ENCODE measurements at places on chromosomes 4 and X.
A peak's percentile ranks its signal among the peaks of the same experiment; 100 is the strongest.

DNA sequence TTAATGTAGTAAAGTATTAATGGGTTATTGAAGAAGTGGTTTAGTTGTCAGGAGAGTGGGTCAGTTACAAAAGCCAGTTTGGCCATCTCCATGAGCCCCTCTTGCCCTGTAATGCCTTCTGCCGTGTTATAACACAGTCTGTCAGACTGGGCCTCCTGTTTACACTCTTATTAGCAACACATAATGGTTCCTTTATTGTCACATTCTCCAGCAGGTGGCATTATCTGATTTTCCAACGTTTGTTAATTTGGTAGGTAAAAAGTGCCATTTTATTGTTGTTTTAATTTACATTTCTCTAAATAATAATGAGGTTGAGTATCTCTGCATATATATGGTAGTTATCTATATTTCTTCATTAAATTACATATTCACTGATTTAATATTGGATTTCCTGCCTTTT lies 560.8 kb downstream of the FGF13 start:
- DNase-seq, result no peak

DNA sequence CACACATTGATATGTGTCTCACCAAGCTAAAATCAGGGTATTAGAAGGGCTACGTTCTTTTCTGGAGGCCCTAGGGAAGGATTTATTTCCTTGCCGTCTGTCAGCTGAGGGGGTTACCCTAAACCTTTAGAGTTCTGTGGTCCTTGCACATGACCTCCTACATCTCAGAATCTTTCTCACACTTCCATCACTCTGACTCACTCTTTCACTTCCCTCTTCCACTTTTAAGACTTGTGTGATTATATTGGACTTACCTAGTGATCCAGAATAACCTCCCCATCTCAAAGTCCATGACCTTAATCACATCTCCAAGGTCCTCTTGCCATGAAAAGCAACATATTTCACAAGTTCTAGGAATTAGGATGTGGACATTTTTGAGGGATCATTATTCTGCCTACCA lies 53.6 kb upstream of the FUNDC1 start:
- DNase-seq, result no peak

- no peak for DNase-seq
These were observed 7.4 kb upstream of the HDAC6 start for GRCh38 chrX:48794340-48794910.

DNA sequence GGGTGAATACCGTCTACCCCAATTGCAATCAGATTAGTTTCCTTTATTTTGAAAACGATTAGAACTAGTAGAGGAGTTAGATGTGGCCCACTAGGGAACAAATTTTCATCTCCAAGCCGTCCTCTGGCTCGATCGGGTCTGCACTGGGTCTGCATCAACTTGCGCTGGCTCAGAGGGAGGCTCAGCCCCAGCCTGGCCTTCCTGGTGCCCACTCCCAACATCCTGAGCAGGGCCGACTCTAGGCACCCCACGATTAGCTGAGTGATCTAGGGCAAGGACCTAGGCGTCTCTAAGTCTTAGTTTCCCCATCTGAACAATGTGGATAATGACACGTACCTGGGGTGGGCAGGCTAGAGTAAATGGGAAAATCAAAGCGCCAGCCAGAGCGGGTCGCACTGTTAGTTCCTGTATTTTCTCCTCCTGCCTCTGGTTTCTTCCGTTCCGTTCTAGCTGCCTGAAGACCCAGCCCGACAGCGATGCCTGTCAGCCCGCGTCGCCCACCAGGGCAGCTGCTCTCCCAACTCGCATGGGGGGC lies 7.7 kb upstream of the HAND2 start:
- DNase-seq, result no peak

DNA sequence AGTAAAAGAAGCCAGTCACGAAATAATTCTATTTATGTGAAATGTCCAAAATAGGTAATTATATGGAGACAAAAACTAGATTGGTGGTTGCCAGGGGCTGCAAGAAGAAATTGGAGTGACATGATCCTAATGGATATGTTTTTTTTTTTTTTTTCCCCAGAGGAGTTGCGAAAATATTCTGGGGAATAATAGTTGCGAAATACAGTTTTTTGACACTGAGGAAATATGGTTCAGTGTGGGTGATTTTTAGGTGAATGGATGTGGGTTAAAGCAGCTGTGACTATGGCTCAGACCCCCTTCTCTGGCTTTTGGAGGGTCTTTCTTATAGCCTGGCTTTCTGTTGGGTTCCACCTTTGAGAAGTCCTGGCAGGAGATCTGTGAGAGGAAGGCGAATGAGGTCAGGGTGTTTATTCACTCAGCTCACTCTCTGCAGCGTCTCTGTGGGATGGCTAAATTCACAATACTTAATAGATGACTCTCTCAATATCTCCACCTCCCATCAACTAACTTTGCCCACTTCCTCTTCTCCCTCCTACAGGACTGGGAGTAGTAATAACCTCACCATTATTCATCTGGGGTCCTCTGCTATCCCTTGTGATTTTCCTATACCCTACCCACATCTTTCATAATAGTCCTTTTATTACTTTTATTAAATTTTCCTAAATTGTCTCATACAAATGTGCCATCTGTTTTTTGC lies 15.3 kb upstream of the RAB9B start:
- DNase-seq, result no peak

DNA sequence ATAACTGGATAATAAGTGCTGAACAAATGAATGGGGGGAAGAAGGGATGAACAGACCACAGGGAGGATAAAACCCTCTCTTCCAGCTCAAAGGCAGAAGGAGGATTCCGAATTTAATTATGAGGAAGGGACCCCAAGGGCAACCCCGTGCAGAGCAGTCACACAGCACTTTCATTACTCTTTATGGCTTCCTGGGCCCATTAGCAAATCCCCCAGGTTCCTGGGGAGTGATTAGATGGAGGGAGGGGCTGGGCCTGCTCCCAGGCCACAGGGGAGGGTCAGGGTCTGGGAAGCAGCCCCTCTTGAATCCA lies 67.1 kb downstream of the PPP2R2C start:
- DNase-seq, result no peak

DNA sequence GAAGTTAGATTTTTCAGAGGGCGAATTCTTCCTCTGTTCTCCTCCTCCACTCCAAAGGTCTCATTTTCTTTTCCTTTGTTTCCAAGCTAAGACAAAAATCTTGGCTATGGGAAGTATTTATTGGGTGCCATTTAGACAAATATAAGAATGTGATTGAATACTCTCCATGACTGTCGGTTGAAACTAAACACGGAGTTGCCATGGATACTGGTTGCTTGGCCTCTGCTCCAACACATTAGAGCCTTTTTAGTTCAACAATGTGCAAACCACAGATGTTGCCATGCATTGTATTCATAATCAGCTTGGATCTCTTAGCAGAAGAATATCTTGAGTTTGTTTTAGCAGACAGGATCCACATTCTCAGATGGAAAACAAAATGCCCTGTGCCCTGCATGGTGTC lies 366.5 kb upstream of the LCORL start:
- no peak for DNase-seq

GRCh38 chr4:26413582-26413981 lies 76.7 kb downstream of the CCKAR start:
- no peak for DNase-seq

GRCh38 chr4:187393531-187394344 lies 601.8 kb upstream of the ZFP42 start:
- DNase-seq, result no peak

- DNase-seq, result no peak
These were observed 197.3 kb upstream of the LDB2 start for GRCh38 chr4:17095771-17096170.

DNA sequence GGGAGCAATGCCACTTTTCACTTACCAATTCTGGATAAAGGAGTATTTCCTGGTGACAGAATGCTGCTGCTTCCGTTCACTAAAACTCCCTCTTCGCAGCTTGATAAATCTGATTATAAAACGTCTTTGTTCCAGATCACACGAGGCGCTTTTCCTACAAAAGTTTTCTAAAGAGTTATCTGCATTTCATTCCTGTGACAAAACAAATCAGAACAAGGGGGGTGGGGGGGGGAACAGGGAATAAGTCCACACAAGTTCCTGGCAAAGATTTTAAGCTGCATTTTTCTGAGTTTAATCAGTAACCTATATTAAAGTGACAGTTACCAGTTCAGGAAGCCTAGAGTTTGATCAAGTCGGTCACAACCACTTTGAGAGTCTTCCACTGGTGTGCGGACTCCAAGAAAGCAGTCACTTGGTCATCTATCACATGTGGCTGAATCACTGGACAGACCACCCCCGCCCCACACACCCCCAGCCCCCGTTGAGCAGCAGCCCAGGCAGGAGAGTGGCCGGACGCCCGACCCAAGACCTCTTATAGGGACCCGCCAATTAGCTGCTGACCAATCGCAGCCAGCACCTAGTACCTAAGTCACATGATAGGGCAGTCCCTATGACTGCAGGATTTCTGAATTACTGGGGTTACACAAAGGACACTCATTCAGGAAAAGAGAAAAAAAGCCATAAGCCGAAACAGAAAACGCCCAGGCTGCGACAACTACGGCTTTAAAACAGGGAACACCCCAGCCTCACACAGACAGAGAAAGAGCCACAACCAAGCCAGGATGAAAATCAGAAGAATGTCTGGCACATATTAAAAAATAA lies 569.3 kb upstream of the DIPK2B start:
- DNase-seq, result peak; percentile 17

DNA sequence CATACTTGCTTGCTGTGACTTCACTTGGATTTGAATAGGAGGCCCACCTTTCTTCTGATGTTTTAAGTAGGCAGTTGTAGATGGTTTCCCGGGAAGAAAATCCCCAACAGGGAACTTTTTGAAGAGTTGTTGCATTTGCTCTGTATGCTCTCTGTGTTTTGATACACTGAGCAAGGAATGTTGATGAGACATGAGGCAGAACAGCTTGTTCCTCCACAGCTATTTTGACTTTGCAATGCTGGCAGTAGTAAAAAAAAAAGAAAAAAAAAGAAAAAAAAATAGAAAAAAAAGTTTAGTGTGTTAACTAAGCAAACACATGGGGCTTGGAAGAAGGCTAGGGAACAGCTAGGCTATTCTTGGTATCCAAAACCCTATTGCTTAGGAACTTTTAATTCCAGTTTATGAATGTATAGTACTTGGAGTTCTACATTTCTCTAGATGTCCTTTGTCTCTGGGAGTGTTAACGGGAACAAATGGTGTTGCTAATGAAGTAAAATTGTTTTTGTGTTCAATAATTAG lies 23.4 kb upstream of the PAQR3 start:
- no peak for DNase-seq

GRCh38 chr4:57231781-57232180 lies 121.6 kb upstream of the IGFBP7 start:
- no peak for DNase-seq

DNA sequence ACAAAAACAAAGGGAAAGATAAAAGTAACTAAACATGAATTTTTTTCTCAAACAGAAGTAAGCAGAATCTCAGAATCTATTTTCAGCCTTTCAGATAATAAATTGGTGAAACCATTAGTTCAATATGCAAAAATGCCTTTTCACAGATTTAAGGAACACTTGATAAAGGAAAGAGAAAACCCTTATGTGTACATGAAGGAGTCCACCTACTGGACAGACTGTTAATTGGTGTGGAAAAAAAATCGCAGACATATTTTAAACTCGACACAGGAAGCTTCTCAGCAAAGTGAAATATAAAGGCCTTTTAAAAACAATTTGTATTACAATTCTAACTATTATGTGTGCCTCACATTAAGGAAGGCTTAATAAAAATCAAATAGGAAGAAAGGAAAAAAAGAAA lies 22.3 kb downstream of the COX7B2 start:
- DNase-seq, result no peak

GRCh38 chr4:166386491-166387360 lies 513.7 kb downstream of the TLL1 start:
- no peak for DNase-seq

GRCh38 chr4:129429581-129430320 lies 333.8 kb downstream of the C4orf33 start:
- DNase-seq, result no peak

- DNase-seq, result no peak
These were observed 127.3 kb upstream of the CPEB2 start for GRCh38 chr4:14874990-14875389.

GRCh38 chrX:44871114-44871645 lies 1.8 kb upstream of the KDM6A start:
- no peak for DNase-seq

DNA sequence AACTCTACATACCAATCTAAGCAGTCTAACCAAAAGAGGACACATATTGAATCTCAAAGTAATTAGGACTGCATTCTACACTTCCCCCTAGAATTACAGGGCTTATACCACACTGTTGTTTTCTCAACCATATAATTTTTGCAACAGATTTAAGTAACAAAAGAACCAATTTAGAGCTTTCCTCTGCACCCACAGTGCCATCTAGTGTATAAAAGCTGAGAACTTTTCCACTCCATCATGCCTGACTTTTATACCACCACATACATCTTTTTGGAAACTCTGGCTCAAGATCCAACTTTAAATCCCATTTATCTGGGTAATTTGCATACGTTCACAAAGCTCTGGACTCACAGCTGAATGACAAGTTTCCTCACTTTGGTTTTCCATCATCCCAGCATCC lies 99.5 kb downstream of the EFHC2 start:
- DNase-seq, result no peak

GRCh38 chrX:5176766-5177165 lies 1051.9 kb downstream of the NLGN4X start:
- no peak for DNase-seq

GRCh38 chrX:33726281-33727160 lies 405.6 kb downstream of the FAM47A start:
- DNase-seq, result no peak

GRCh38 chrX:119693040-119693995 lies at the start of gene SEPTIN6:
Gene SEPTIN6 (minus strand): TSS chrX:119693168. CDS start chrX:119693105, 63 bp downstream.
- DNase-seq, result peak; percentile 61

GRCh38 chr4:47736146-47736545 lies 101.7 kb downstream of the CORIN start:
- DNase-seq, result no peak

DNA sequence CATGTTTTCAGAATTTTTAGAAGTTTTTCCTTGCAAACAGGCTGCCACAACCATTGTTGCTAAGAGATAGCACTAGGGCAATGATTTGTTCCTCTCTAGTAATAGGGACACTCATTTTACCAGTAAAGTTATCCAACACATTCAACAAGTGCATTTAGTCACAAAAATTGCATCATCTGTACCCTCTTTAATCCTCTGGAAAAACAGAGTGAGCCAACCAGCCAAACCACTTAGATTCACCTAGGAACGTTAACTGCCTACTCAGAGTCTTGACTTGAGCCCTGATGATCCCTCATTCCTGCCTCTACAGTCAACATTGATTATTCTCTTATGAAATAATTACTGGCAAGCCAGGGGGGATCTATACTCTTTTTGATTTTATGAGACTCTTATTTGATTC lies 17.0 kb upstream of the ADGRA3 start:
- no peak for DNase-seq

DNA sequence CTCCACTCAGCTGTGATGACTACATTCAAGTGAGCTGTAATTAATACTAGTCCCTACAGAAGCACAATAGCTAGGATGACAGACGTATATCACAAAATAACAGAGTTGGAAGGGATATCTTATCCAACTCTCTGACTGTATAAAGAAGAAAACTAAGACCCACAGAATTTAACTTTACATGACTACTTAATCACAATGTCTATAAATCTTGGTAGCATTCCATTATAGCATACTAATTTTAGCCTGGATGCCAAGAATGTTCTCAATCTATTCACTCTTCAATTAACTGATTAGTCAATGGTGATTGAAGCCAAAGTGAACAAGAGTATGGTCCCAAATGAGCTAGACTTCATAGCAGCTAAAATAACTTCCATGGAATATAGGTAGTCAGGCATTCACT lies 31.2 kb downstream of the RPS6KA6 start:
- DNase-seq, result no peak

GRCh38 chr4:167786504-167786903 lies 305.8 kb upstream of the ANXA10 start:
- DNase-seq, result no peak

- DNase-seq, result no peak
These were observed 228.8 kb upstream of the PGRMC2 start for GRCh38 chr4:128516301-128516969.

Data from hypothalamus (tissue), 51 donors.